ENCODE measurements at places on chromosomes 6 and 20.

DNA sequence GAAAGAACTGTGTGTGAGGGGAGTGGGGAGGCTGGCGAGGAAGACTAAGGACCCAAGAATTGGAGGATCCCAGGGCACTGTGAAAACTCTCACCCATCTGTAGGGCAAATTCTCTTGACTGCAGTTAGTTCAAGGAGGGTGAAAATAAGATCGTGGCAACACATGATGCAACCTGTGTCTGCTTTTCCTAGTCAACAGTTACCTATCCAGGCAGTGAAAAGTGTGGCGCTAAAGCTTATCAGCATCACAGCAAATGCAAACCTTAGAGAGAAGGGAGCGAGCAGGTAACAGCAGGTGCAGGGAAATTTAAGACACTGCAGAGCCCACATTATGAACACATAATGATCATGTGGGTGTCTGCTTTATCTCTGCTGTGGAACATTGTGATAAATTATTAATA, 97.7 kb upstream of the SGK1 start:
- no peak for DNase-seq

DNA sequence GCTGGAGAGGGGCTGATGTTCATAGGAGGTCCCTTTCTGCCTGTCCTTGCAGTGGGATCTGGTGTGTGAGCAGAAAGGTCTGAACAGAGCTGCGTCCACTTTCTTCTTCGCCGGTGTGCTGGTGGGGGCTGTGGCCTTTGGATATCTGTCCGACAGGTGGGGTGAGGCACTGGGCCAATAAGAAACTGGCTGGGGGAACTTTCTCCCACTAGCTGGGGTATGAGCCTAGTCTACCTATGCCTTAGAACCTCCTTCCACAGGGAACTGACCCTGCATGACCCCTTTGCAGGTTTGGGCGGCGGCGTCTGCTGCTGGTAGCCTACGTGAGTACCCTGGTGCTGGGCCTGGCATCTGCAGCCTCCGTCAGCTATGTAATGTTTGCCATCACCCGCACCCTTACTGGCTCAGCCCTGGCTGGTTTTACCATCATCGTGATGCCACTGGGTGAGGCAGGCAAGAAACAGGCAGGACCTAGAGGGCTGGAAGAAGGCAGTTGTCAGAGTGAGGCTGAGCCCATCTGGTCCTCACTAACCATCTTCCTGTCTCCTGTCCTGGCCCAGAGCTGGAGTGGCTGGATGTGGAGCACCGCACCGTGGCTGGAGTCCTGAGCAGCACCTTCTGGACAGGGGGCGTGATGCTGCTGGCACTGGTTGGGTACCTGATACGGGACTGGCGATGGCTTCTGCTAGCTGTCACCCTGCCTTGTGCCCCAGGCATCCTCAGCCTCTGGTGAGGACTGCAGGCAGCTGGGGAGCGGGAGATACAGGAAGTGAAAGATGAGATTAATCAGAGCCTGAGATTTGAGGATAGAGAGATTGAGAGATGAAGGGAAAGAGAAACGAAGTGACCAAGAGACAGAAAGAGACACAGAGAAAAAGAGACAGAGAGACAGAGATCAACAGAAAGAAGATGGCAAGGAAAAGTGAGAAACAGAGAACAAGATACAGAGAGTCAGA, 1.6 kb downstream of the SLC22A7 start:
- no peak for DNase-seq

DNA sequence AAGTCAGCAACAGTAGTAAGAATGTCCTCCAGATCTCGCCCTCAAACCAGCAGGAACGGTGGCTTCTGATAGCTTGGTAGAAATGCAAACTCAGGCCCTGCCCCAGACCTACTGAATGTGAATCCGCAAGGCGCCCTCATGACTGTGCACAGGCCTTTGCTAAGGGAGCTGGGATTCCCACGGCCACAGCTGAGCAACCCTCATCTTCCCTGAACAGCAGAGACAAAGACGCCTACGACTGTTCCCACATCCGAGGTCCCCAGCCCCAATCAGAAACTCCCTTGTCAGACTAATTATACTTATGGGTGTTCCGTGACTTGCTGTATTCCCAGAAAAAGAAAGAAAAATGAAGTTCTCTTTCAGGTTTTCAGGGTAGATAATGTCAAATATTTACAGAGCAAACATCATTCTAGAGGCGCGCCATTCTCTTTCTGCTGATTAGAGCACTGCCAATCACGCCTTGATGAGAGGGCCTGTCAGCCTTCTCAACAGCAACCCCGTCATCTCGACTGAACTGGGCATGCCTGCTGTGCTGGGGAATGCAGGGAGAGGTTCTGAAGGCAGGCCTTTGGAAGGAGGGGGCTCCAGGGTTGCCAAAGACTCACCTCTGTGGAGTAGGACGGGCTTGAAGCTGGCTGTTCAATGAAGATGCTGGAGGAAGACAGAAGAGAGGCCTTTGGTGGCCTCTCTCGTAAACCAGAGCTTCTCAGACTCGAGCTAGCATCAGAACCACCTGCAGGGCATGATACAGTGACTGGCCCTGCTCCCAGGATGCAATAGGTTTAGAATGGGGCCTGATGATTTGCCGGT, 79.9 kb downstream of the ZNF217 start:
- no peak for DNase-seq

DNA sequence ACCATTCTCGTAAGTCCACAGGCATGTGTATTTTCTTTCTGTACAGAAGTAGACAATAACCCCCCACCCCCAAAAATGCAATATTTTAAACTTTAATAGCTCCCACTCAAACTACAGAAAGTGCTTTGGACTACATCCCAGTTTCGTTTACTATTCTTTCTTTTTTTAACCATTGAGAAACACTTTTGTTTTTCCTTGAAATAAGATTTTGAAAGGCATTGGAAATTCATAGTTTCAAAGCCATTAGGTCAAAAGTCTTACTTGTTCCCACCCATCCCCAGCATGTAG, 140.0 kb downstream of the KIF16B start:
- DNase-seq = no peak

DNA sequence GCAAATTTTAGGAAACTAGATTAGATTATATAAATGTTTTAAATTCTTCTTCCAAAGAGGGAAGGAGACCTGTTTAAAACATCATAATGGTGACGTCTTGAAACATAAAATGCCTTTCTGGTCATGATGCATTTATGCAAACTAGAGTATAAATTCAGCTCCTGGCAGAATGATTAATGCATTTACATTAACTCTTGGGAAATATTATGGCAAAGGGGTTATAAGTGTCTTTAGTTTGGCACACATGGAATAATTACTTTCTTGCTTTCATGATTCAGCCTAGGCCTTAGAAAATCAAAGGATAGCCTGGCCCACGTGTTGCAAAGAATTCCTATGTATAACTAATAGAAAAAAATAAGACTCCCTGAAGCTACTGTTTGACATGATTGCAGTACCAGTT, 639.2 kb downstream of the RFPL4B start:
- DNase-seq = no peak

DNA sequence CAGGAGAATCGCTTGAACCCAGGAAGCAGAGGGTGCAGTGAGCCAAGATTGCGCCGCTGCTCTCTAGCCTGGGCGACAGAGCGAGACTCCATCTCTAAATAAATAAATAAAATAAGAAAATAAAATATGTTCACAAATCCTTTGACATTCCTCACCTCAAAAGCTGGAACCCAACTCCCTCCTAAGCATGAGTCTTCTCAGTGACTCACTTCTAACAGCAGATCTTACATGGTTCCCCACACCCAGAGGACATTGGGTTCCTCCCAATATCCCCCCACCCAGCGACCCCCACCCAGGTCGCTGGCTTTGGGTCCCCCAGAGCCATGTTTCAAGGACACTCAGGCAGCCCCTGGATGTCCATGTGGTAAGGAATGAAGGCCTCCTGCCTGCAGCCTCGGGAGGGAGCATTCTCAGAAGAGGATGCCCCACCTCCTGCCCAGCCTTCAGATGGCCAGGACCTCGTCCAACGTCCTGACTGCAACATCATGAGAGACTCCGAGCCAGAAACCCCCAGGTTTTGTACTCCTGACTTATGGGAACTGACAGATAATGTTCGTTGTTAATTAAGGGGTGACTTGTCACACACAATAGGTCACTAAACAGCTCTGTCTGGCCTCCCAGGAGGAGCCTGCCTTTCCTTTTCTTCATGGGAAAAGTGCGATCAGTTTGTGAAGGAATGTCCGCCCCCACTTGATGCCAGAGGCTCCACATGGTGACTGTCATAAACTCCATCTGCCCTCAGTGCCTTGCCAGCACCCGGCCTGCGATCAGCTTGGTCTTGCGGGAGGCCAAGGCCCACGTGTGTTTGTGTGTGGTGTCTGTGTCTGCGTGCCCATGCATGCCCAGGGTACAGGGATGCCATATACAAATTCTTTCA, 10.1 kb upstream of the GMEB2 start:
- no peak for DNase-seq

GRCh38 chr20:32301719-32302506, 24.5 kb downstream of the KIF3B start:
- no peak for DNase-seq

GRCh38 chr6:15627821-15628220, 35.0 kb downstream of the DTNBP1 start:
- no peak for DNase-seq

DNA sequence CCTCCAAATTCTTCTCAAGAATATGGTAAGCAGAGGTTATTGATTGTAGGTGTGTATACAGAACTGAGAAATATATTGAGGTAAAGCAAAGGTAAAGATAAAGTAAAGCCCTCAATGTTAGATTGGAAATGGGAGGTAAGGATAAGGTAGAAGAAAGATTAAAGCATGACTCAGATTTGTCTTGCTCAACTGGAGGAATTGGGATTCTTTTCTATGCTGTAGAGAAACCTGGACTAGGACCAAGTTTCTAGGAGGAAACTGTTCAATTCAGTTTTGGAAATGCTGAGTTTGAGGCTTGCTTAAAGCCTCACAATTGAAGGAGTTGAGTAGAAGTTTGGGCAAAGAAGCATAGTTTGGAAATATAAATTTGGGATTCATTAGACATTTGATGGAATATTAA, 634.0 kb upstream of the PTCHD4 start:
- DNase-seq = no peak

DNA sequence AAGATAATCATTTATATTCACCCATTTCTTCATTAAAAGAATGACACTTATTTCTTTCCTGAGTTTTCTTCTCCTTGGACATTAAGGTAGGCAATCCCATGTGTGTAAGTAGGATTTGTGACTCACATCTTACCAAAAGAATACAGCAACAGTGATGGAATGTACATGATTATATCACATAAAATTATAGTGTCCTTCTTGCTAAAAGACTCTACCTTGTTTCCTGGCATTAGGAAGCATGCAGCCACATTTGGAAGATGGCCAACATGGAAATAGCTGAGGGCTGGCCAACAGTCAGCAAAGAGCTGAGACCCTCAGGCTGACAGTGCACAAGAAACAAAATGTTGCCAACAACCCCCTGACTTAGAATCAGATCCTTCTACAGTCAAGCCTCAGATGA, 327.9 kb upstream of the MARCKS start:
- DNase-seq = no peak
